ENCODE measurements at places on chromosomes 1 and 21.
A peak's percentile ranks its signal among the peaks of the same experiment; 100 is the strongest.

- no peak for DNase-seq
Observed at GRCh38 chr1:201430776-201431175, 9.2 kb upstream of the TNNI1 start.

DNA sequence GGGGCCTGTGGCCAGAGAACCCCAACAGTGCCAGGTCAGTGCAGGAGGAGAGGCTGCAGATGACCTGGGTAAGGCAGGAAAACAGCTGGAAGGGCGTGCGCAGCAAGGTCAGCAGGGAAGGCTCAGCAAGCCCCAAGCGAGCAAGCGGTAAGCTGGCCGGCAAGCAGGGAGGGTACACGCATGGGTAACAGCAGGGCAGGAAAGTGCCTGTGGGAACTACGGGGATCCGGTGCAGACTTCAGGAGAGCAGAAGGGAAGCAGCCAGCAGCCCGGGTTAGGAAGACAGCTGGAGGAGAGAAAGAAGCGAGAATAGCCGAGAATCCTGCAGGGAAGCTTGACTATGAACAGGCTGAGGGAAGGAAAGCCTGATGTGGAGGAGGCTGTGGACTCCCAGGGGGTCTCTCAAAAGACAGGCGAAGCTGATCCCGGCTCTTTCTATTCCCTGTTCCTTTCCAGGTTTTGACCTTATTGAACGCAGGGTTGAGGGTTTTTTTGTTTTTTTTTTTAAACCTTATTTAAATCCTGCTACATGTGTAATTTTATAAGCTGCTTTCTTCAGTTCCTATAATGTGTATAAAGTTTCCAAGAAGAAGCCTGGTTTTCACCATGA is 20.9 kb downstream of the UMODL1 start:
- no peak for DNase-seq

DNA sequence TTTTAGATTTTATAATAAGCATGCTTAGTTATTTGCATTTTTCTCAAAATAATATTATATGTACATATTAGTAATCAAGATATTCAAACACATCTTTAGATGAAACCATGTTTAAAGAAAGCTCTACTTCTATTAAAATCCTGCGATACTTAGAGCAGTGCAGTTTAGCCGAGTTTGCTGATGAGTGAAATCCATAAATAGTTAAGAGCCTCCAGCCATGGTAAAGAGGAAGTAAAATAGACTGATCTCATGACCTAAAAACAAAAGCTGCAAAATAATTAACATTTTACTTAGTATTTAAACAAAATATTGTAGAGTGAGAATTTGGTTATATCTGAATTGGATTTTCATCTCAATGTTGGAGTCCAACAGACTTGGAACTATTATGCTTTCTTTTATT is 147.4 kb upstream of the NRIP1 start:
- peak; percentile 35 for DNase-seq

- no peak for DNase-seq
Observed at GRCh38 chr1:167426716-167427115, 91.6 kb downstream of the CD247 start.

- DNase-seq: no peak
Observed at GRCh38 chr1:36023098-36023769, 60.7 kb upstream of the TEKT2 start.

- no peak for DNase-seq
Observed at GRCh38 chr1:10677491-10678391, 118.7 kb downstream of the CASZ1 start.

DNA sequence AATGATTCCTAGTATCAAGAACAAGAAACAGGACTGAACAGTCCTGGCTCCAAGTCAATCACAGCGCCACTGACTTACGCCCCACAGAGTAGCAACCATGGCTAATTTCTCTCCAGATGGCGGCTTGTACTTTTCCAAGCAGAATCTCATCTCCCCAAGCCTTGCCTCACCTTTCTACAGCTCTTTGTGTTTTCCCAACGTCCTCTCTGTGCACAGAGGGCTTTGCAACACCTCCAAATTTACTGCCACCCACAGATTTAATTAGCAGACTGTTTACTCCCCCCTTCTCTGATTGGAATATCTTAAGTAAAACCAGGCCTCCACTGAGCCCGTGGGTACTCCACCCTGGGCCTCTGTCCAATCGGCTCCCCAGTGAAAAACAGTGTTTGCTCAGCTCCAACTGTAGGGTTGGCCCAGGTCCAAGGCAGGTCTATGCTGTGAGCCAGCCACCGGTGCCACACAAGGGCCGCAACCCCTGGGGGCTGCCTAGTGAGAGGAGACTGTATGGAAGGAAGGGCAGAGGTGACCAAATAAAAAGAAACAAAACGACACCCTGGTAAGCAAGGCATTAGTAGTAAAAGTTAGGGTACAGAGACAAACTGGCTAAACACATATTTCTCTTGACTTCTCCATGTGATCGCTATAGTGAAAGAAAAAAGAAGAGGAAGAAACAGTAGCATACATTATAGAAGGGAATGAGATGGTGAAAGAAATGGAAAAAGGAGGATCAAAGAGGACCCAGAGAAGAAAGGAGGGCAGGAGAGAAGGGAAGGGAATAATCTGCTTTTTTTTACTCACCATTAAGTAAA is 128.4 kb upstream of the SOD1 start:
- no peak for DNase-seq

GRCh38 chr1:211701733-211702132 is 26.3 kb upstream of the NEK2 start:
- DNase-seq: no peak

DNA sequence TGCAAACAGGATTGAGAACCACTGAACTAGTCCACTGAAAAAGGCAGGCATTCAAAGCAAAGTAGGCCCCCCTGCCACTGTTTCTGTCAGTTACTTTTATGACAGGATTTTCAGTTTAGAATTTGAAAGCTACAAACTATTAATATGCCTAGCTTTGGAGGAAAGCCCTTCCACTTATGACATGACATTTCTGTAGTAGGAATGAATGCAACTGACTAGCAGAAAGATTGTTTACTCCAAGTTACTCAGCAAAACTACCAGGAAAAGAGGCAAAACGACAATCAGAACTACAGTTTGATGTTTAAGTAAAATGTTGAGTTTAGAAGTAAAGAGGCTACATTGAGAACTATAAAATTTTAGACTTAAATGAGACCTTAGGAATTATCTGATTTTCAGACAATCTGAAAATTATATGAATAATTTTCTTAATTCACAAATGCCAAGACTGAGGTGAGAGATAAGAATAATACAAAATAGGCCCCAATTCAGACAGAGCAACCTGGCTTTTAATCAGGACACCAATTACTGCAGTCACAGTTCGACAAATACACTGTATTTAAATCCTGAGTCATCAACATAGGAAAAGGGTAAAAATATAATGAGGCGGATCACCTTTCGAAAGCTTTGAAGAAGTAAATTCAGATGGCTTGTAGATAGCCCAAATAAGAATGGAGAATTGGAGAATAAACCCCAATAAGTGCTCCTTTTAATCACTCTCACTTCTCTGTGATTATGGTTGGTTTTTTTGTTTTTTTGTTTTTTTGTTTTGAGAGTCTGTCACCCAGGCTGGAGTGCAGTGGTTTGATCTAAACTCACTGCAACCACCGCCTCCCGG is 2.2 kb downstream of the PRKAB2 start:
- DNase-seq: no peak

DNA sequence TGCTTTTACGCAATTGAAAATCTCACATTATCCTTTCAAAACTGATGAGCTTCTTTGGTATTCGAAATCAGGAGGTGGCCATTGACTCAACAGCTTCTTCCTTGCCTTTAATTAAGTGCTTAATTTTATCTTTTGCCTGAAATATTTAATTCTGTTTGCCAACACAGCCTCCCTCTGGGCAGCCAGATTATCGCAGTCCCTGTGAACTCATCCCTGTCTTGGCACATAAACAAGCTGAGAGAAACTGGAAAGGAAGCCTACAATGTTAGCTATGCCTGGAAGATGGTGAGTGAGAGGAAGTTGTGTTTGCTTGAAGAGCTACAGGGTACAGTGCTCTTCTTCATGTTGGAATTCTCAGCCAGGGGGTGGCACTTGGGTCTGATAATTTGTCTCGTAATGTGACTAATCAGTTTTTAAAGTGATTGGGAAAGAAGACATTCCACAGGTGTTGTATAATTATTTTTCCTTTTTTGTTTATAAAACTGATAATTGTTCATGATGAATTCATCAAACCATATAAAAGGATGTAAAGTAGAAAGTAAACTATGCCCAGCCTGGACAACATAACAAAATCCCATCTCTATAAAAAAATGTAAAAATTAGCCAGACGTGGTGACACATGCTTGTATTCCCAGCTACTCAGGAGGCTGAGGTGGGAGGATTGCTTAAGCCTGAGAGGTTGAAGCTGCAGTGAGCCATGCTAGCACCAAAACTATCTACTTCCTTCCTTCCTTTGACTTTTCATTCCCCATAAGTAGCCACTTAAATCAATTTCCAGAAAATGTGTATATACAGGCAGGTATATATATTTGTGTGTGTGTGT is 90.1 kb upstream of the RAVER2 start:
- no peak for DNase-seq

GRCh38 chr1:243926803-243927245 is 76.8 kb upstream of the AKT3 start:
- no peak for DNase-seq

- no peak for DNase-seq
Observed at GRCh38 chr1:31243501-31244286, 4.0 kb upstream of the NKAIN1 start.

- DNase-seq: peak; percentile 45
Observed at GRCh38 chr1:231949277-231950091, 322.9 kb downstream of the DISC1 start.

DNA sequence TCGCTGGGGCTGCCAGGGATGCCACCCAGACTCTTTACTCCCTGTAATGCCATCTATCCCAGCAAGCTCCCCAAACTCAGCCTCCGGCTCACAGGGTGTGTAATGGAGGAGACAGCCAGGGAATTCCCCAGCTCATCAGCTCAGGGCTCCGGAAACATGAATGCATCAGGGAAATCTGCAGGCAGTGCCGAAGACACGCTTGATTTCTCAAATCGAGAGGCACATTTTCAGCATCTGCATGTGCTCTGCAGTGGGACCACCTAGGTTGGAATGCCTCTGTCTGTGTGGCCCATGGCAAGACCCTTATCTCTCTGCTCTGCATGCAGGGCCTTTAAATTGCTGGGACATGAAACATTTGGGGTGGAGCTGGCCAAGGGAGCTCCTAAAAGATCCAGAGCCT is 170.1 kb downstream of the TRABD2B start:
- DNase-seq: no peak
